Vagina (tissue), 2 donors: ENCODE measurements at places on chromosomes 5 and 9.

DNA sequence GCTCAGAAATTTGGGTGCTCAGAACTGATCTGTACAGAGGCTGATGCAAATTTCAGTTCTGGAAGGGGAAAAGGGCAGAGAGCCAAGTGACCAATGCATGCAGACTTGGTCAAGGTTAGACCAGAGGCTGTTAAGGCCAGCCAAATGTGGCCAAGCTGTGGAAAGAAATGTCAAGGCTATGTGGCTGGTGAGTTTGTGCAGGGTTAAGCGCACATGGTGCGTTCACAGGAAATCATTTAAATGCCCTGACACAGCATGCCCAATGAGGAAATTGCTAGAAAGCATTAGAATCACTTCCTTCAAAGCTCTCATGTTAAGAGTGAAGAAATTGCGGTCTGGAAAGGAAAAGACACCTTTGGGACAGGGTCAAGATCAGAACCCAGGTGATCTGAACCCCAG, 58.0 kb downstream of the PTPN3 start:
- no peaks in the 10 kb centered on the region for H3K27me3 ChIP-seq
- no peak overlapping the region for H3K4me3 ChIP-seq
- no peak for DNase-seq

- H3K4me1 ChIP-seq: no peaks in the 10 kb centered on the region
- H3K27ac ChIP-seq: no peak overlapping the region
- H3K36me3 ChIP-seq: no peaks in the 10 kb centered on the region
- no peak for DNase-seq
Observed at GRCh38 chr5:84693256-84693655, 308.6 kb upstream of the EDIL3 start.

- no peak overlapping the region for H3K27ac ChIP-seq
- no peaks in the 10 kb centered on the region for H3K4me1 ChIP-seq
- H3K4me3 ChIP-seq: no peak overlapping the region
- H3K36me3 ChIP-seq: no peaks in the 10 kb centered on the region
- DNase-seq: no peak
- H3K27me3 ChIP-seq: no peaks in the 10 kb centered on the region
Observed at GRCh38 chr9:21295992-21296391, 9.1 kb downstream of the IFNA5 start.

- DNase-seq: no peak
- H3K4me3 ChIP-seq: no peak overlapping the region
- no peaks in the 10 kb centered on the region for H3K27me3 ChIP-seq
- peaks cover 26% of the 10 kb centered on the region for H3K4me1 ChIP-seq
- H3K27ac ChIP-seq: peak overlapping the region; percentile 69
Observed at GRCh38 chr9:96514800-96515158, 64.8 kb downstream of the HABP4 start.
